ENCODE measurements at places on chromosomes 4 and X.

DNA sequence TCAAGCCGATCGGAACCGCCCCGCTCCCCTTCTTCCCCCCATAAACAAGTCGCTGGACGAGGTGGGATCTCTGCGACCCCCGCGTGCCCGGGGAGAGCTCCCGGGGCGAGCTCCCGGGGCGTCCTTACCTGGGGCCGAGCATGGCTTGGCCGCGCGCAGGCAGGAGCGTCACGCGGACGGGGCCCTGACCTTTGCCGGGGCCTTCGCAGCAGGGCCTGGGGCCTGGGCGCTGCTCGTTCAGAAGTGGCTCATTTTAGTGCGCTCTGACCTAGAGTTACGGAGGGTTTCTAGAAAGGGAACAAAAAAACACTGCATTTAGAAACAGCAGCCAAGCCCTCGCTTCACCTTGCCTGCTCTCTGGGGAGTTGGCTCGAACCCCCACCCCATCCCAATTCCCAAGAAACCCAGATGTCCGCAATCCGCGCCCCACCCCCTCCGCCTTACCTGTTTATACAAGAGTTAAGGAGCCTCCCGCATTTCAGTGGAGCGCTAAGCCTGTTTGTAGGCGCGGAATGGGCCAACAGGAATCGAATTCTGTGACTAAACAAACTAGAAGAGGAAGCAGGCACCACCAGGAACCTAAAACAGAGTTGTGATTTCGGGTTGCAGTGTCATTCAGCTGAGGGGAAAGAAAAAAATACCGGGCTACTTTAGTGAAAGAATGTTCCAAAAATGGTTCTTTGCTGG is 814 bp upstream of the RBM47 start:
- DNase-seq: no peak

GRCh38 chr4:11365039-11365438 is 63.7 kb downstream of the HS3ST1 start:
- DNase-seq: no peak

- DNase-seq: no peak
Observed at GRCh38 chr4:73661646-73662119, 41.4 kb upstream of the RASSF6 start.

DNA sequence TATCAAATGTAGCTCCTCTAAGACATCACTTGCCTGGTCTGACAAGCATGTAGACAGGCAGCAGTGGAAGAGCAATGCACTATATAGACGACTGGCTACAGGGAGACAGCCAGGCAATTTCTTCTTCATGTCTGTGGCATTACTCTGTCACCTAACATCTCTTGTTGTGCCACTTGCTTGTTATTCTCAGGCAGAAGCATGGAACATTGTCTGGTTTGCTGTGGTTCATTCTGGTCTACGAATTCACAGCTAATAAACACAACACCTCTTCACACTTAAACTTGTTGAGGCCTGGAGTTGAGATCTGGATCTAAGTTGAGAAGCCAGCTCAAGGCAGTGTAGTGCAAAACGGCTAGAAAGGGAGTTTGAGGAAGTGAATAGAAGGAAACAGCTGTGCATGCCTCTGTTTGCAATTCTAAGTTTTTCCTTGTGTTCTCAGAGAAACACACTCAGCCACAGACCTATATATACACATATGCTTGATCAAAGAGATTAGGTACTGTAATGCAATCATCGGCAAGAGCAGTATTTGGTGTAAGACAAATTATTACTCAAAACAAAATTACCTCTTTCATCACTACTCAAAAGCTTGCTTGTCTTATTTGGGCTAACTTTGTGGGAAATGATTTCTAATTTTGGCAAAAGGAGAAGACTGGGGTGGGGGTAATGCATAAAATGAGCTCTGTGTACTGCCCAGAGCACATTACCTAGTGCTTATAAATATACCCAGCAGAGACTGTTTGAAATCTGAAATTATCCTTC is 243.8 kb downstream of the PPP3CA start:
- DNase-seq: no peak

DNA sequence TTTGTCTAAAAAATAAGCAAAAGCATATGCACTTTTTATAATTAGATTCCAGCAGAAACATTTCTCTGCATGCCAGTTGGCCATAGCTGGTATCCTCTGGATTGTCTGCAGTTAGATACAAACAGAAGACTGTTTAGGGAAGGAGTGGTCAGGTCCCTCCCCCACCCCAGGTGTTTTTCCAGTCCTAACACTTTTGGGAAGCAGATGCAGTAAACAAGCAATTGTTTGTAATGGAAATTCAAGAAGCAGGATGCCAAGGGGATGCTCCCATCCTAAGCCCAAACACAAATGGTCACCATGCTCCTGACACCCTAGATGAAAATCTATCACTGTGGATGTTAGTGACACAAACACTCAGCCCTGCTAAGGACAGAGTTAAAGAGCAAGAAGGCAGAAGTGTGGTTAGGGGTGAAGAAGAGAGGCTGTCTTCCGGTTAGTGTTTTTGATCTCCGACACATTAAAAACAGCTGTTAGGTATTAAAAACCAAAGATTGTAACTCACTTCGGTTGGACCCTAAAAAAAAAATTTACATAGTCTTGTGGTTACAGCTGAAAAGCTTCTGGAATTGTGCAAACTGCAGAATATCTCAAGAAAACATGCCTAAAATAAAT is 7.9 kb downstream of the LEF1 start:
- no peak for DNase-seq
